ENCODE measurements at places on chromosomes 12 and 14.

GRCh38 chr12:77019920-77020319 lies 45.4 kb downstream of the E2F7 start:
- H3K27ac ChIP-seq = no peak overlapping the region
- no peaks in the 10 kb centered on the region for H3K27me3 ChIP-seq
- H3K4me3 ChIP-seq = no peak overlapping the region
- DNase-seq = no peak
- H3K4me1 ChIP-seq = no peaks in the 10 kb centered on the region

DNA sequence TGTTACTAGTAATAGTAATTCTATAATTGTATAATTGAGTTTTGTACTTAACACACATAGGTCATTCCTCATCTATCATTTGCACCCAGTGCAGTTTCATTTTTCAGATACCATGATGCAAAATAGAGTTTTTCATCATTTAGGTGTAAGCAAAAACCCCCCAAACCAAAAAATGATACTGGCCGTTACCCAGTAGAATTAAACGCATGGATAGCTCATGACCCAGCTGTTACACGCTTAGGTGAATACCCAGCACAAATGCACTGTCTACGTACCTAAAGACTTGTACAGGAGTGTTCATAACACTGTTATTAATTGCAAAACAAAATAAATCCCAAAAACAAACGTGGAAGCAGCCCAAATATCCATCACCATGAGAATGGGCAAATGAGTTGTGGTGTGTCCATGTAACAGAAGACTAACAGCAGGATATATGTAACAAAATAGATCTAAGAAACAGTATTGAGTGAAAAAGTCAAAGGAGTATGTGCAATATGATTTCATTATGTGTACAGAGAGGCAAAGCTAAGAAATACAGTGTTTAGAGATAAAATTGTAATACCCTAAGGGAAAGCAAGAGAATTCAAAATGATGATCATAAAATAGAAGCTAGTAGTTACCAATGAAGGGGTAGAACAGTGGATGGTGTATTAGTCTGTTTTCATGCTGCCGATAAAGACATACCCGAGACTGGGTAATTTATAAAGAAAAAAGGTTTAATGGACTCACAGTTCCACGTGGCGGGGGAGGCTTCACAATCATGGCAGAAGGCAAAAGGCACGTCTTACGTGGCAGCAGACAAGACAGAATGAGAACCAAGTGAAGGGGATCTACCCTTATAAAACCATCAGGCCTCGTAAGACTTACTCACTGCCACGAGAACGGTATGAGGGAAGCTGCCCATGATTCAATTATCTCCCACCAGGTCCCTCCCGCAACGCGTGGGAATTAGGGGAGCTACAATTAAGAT lies 49.8 kb downstream of the EID3 start:
- no peaks in the 10 kb centered on the region for H3K27me3 ChIP-seq
- H3K27ac ChIP-seq = no peak overlapping the region
- H3K4me3 ChIP-seq = no peak overlapping the region

DNA sequence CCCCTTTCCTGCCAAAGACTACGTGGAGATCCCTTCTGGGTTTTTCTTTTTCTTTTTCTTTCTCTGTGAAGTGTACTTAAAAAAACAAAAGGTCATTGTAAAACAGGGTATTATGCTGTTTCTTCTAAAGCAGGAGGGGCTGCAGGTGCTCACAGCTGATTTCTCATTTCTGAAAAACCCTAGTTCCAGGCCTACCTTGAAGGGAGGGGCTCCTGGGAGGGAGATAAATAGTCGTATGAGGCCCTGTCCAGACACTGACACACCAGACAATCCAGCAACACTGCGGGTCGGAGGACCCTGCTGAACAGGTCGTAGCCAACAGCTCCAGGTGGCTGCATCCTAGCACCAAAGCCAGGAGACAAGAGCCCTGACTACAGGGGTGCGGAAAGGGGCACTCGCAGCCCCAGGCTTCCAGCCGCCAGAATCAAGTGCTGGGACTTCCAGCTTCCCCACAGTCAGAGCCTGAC lies 41.1 kb downstream of the PSMA6 start:
- H3K27me3 ChIP-seq = no peaks in the 10 kb centered on the region
- DNase-seq = no peak
- peaks cover 22% of the 10 kb centered on the region for H3K4me1 ChIP-seq
- H3K27ac ChIP-seq = no peak overlapping the region
- H3K36me3 ChIP-seq = no peaks in the 10 kb centered on the region

DNA sequence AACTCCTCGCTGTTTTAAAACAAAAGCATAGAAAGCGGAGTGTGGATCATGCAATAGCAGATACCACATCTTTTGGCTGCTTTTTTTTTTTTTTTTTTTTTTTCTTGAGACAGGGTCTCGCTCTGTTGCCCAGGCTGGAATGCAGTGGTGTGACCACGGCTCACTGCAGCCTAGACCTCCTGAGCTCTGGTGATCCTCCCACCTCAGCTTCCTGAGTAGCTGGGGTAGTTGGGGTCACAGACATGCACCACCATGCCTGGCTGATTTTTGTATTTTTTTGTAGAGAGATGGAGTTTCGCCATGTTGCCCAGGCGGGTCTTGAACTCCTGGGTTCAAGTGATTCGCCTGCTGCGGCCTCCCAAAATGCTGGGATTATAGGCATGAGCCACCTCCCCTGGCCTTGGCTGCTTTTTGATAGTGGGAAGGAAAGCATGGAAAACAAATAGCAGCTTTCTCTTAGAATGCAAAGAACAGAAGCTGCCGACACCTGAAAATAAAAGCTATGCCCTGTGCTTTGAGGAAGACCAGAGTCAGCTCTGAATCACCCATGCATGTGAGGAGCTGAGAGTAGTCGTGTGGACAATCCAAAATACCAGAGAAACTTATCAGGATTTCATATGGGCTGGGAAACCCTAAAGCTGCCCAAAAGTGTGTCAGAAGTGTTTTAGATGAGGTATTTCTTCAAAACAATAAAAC lies 3.6 kb upstream of the ELK3 start:
- no peaks in the 10 kb centered on the region for H3K36me3 ChIP-seq
- no peak overlapping the region for H3K4me3 ChIP-seq
- no peaks in the 10 kb centered on the region for H3K27me3 ChIP-seq
- H3K27ac ChIP-seq = no peak overlapping the region
- H3K4me1 ChIP-seq = peaks cover 9% of the 10 kb centered on the region

GRCh38 chr14:66650491-66650911 lies 142.6 kb downstream of the GPHN start:
- H3K4me1 ChIP-seq = no peaks in the 10 kb centered on the region
- no peak for DNase-seq
- H3K27ac ChIP-seq = no peak overlapping the region

- no peaks in the 10 kb centered on the region for H3K4me1 ChIP-seq
- H3K36me3 ChIP-seq = no peaks in the 10 kb centered on the region
- no peak for DNase-seq
- H3K27ac ChIP-seq = no peak overlapping the region
- no peak overlapping the region for H3K4me3 ChIP-seq
- no peaks in the 10 kb centered on the region for H3K27me3 ChIP-seq
Observed at GRCh38 chr12:128864516-128865186, 11.4 kb downstream of the GLT1D1 start.

GRCh38 chr14:49461529-49462401 lies 124.4 kb downstream of the RPS29 start:
- H3K36me3 ChIP-seq = no peaks in the 10 kb centered on the region
- H3K27me3 ChIP-seq = no peaks in the 10 kb centered on the region
- H3K4me3 ChIP-seq = no peak overlapping the region
- no peak overlapping the region for H3K27ac ChIP-seq

Measured in CD8-positive, alpha-beta memory T cell (primary cell).